ENCODE measurements at places on chromosomes 3 and 15.

GRCh38 chr3:16433701-16434151 lies 79.8 kb downstream of the RFTN1 start:
- DNase-seq = no peak

GRCh38 chr15:48913141-48913540 lies 35.2 kb downstream of the EID1 start:
- no peak for DNase-seq

- DNase-seq = no peak
These were observed 127.7 kb downstream of the MTHFS start for GRCh38 chr15:79769069-79769481.

DNA sequence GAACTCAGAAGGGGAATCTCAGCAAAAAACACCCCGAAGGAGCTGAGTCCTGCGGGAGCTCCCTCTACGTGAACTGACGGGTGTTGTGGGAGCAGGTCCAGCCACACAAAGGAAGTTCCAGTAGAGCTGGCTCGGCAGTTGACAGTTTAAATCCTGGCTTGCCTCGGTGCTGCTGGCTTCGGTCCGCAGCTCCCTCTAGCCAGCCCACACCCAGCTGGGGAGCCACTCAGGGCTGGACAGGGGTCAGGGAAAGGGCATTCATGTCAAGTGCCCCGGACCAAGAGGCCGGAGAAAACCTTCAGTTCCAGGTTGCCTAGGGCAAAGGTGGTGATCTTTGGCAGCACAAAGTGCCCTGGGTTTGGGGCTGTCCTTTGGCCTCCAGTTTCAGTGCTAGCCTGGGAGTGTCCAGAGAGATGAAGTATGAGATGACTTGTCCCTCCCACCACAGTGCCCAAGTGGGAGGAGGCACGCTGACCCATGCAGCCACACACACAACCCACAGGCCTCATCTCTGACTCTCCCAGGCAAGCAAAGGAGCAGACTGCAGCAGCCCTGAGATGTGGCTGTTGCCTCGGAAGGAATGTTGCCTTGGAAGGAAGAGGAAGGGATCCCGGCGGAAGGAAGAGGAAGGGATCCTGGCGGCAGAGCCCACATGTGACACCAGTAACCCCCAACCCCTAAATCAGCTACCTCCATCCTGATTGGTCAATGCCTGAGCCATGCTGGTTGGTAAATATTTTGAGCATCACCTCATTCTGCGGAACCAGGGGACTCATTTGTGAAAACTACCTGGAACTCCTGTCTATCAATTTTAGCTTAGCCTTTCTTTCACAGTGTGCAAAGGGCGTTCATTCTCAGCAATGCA lies 13.9 kb upstream of the ANPEP start:
- DNase-seq = no peak

Data from Panc1 (cell line).